GM12865 (cell line): ENCODE measurements at places on chromosomes 1 and 21.

DNA sequence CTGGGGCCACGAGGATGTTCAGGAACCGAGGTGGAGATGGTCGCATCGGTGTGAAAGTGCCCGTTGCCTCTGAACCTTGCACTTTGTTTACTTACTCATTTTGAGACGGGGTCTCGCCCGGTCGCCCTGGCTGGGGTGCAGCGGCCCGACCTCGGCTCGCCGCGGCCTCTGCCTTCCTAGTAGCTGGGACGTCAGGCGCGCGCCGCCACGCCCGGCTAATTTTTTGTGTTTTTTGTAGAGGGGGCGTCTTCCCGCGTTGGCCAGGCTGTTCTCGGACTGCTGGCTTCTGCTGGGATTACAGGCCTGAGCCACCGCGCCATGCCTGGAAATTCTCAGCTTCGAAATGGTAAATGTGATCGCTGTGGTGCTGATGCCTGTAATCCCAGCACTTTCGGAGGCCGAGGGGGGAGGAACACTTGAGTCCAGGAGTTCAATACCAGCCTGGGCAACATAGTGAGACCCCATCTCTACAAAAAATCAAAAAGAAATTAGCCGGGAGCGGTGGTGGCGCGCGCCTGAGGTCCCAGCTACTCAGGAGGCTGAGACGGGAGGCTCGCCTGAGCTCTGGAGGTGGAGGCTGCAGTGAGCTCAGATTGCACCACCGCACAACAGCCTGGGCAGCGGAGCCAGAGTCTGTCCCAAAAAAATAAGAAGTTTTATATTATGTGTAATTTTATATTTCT is 684 bp upstream of the MRPL20 start:
- DNase-seq = peak; percentile 63

DNA sequence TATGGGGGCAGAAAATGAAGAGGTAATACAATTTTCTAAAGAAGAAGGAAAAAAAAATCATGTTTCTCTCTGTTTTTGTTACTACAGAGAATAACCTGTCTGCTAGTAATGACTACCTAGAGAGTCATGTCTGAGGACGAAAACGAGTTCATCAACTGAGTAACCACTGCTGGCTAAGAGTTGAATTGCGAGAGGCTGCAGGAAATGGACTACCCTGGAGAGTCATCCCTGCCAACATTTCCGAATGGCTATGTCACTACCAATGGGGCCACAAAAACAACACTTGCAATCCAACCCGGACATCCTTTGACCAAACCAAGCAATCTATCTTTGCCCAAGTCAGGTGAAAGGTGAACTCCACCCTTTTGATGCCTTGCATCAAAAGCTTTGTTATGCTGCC is 120.6 kb downstream of the FCRL5 start:
- DNase-seq = no peak

- peak; percentile 56 for DNase-seq
Measured at GRCh38 chr1:212234431-212235395, 50.5 kb upstream of the PPP2R5A start.

DNA sequence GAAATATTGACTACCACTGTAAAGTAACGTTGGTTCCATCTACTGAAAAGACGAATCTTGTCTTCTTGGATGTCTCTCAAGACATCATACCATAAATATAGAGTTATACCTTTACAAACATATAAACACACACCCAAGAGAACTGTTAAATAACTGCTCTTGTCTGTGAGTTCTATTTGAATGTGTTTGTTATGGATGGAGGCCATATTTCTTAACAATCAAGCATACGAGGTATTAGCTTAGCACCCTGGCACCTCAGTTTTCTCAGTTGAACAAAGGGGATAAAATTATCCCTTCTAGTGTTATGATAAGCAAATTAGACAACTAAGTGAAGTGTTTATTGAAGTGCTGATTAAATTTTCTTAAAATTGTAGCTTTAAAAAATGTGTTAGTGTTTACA is 336.6 kb upstream of the ZRANB2 start:
- DNase-seq = no peak

- no peak for DNase-seq
Measured at GRCh38 chr1:164921493-164921892, 362.5 kb downstream of the PBX1 start.

GRCh38 chr1:29939079-29939478 is 702.8 kb downstream of the PTPRU start:
- DNase-seq = no peak

DNA sequence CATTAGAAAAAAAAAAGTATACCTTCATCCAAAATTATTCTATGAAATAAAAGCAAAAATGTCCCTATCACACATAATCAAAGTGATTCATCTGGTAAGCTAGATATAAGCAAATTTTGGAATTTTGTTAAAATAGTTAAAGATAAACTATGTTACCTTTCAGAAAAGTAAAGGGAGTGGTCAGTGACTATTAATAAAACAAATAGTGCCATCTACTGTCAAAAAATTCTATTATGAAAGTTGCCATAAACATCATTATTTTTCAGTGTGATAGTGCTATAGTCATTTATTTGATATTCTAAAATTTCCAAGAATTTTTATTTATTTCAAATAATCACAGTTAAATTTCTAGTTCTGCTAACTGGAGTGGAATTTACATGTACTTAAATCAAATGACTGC is 803.7 kb downstream of the KCNT2 start:
- no peak for DNase-seq
